Hair follicle dermal papilla cell (primary cell): ENCODE measurements at places on chromosomes 5 and 9. TPM values are rescaled to one million over a fixed set of nuclear protein-coding genes. Genes with fewer than 3 reads are reported as not detected.

FGFR4 gene
- total RNA-seq, result 0.81 and 1.3 TPM in 2 replicates

FGF10 gene
- 1.9 and 3.7 TPM in 2 replicates for total RNA-seq

INSYN2B gene
- 12.8 and 15.3 TPM in 2 replicates for total RNA-seq

C9orf50 gene
- 0.61 TPM in 1 of 2 replicates, not detected in the other for total RNA-seq

CAMK2A gene
- 0.65 and 0.73 TPM in 2 replicates for total RNA-seq

ANKRD34B gene
- not detected in 2 replicates for total RNA-seq

ACOT12 gene
- not detected in 2 replicates for total RNA-seq

DDX46 gene
- total RNA-seq, result 13.8 and 19.3 TPM in 2 replicates

ASPN gene
- total RNA-seq, result 38.5 and 49.8 TPM in 2 replicates

MAMDC4 gene
- total RNA-seq, result 1.1 and 1.9 TPM in 2 replicates
